ENCODE measurements at places on chromosomes 7 and 10. TPM values are rescaled to one million over a fixed set of nuclear protein-coding genes. Genes with fewer than 3 reads are reported as not detected.

DNA sequence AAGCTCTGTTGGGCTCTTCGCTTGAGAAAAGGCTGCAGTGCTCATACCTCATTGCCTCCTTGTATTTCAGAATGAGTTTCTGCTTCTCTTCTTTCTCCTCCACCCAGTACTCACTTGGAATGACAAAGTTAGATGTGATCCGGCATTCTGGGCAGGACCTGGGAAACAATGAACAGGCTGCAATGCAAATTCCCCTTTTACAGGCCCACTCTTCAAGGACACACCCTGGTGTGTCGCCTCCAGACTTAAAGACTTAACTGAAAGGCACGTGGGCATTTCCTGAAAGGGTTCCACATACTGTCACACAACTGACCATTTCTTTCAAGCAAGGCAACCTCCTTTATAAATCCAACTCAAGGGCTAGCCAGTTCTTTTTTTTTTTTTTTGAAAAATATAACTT lies 23.6 kb downstream of the MKRN1 start:
- peak; percentile 64 for DNase-seq

DNA sequence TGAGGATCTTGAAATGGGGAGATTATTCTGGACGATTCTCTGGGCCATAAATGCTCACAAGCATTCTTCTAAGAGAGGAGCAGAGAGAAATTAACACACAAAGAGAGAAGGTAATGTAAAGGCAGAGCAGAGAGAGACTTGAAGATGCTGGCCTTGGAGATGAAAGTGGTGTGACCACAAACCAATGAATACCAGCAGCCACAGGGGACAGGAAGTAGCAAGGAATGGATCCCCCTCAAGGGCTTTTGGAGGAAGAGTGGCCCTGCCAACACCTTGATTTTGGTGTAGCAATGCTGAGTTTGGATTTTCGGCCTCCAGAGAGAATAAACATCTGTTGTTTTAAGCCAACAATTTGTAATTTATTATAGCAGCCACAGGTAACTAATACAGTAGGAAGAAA lies 1155.6 kb downstream of the TYW1 start:
- DNase-seq = no peak

PNLIPRP2 gene
- total RNA-seq = 5.0 TPM

DNA sequence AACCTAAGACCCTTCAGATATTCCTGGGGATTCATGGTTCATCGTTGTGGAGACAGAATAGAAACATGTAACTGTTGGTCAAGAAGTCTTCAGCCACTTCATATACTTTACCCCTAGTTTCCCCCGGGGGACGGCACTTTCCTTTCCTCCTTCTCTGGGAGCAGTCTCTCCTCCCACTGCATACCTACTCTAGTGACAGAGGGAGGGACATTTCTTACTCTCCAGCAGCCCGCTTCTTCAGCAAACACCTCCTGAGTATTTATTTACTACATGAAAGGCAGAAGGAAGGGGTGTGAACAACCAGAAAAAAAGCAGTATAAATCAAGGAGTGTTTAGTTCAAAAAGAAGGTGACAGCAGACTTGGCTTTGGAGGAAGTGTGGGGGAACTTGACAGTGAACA lies 69.0 kb downstream of the LHFPL3 start:
- no peak for DNase-seq

TMEM130 gene
- total RNA-seq = 1.5 TPM

DNA sequence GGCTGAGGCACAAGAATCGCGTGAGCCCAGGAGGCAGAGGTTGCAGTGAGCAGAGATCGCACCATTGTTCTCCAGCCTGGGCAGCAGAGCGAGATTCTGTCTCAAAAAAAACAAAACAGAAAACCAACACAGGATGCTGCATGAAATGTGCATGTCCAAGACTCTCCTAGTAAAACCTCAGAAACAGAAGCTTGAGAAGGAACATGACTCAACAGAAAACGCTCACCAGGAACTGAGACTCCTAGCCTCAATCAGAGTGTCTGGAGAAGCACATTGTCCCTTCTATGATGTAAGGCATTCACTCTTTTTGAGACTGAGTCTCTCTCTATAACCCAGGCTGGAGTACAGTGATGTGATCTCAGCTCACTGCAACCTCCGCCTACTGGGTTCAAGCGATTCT lies 168.3 kb downstream of the MYOF start:
- DNase-seq = no peak

GRCh38 chr10:119667562-119668328 lies 16.6 kb downstream of the BAG3 start:
- no peak for DNase-seq

GRCh38 chr7:98217623-98218582 lies 6.7 kb downstream of the BHLHA15 start:
- no peak for DNase-seq

Measured in colonic mucosa (tissue), 4 donors.